Nephron progenitor cell (in vitro differentiated cells): ENCODE measurements at places on chromosomes 5 and 9.

- peaks cover 100% of the 10 kb centered on the region for H3K27me3 ChIP-seq
- peaks cover 52% of the 10 kb centered on the region for H3K4me1 ChIP-seq
- H3K36me3 ChIP-seq = no peaks in the 10 kb centered on the region
- no peak overlapping the region for H3K27ac ChIP-seq
- DNase-seq = peak; percentile 45
Measured at GRCh38 chr9:77019926-77020412, 514 bp downstream of the FOXB2 start.

GRCh38 chr9:123063896-123064295 is 30.4 kb downstream of the GPR21 start:
- H3K27ac ChIP-seq = peak overlapping the region; percentile 40
- no peaks in the 10 kb centered on the region for H3K27me3 ChIP-seq
- no peaks in the 10 kb centered on the region for H3K4me1 ChIP-seq
- H3K36me3 ChIP-seq = peaks cover 42% of the 10 kb centered on the region

DNA sequence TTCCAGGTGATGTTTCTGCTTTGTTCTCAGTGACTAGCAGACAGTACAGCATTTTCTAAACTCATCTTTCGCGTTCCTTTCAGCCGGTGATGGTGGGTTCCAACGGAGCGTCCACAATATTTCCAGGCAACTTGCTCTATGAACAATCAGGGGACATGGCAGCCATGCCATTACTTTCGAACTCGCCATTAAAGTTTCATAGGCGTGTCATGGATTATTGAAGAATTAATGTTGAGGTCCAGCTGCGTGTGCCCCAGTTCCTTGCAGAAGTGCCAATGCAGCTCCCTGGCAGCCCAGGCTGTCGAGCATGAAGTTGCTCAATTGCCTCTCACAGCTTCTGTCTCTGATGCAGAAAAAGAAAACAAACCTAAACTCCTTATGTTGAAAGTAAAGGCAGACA is 262.2 kb downstream of the IRX2 start:
- no peaks in the 10 kb centered on the region for H3K4me1 ChIP-seq
- no peak for DNase-seq
- H3K4me3 ChIP-seq = no peak overlapping the region
- peaks cover 17% of the 10 kb centered on the region for H3K27me3 ChIP-seq
- no peaks in the 10 kb centered on the region for H3K36me3 ChIP-seq

DNA sequence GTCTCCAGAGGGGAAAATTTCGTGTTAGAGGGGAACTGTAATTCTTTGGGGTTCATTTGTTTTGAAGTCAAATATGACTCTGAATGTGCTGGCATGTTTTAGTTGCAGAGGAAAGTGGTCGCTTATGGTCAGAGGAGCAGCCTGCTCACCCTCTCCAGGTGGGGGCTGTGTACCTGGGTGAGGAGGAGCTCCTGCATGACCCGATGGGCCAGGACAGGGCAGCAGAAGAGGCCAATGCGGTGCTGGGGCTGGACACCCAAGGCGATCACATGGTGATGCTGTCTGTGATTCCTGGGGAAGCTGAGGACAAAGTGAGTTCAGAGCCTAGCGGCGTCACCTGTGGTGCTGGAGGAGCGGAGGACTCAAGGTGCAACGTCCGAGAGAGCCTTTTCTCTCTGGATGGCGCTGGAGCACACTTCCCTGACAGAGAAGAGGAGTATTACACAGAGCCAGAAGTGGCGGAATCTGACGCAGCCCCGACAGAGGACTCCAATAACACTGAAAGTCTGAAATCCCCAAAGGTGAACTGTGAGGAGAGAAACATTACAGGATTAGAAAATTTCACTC is 13.5 kb downstream of the TXNDC15 start:
- H3K27me3 ChIP-seq = peaks cover 3% of the 10 kb centered on the region
- DNase-seq = no peak
- peaks cover 56% of the 10 kb centered on the region for H3K36me3 ChIP-seq
- no peak overlapping the region for H3K27ac ChIP-seq

GRCh38 chr5:68288707-68289134 is 73.2 kb downstream of the PIK3R1 start:
- peaks cover 61% of the 10 kb centered on the region for H3K4me1 ChIP-seq
- peak overlapping the region; percentile 93 for H3K27ac ChIP-seq
- H3K36me3 ChIP-seq = peaks cover 14% of the 10 kb centered on the region
- peak overlapping the region; percentile 87 for H3K4me3 ChIP-seq
- no peak for DNase-seq
- H3K27me3 ChIP-seq = no peaks in the 10 kb centered on the region

DNA sequence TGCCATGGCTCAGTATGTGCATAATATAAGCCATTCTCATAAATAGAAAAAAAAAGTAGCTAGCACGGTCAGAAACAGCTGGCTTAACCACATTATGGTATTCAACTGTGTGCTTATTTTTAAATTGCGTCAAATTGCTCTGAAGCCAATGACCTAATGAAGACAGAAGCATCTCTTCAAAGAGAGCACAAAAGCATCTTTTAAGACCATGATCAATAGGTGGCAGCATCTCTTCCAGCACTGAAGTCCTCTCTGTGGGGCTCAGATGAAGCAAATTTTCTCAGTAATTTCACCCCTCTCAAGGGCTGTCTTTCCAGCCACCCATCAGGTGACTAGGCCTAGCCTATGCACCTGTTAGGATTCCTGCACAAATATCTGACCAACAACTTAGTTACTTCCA is 251.4 kb downstream of the GLIS3 start:
- no peak for DNase-seq
- H3K36me3 ChIP-seq = peaks cover 5% of the 10 kb centered on the region
- H3K27ac ChIP-seq = no peak overlapping the region
- H3K4me3 ChIP-seq = no peak overlapping the region
- no peaks in the 10 kb centered on the region for H3K27me3 ChIP-seq

- no peak overlapping the region for H3K4me3 ChIP-seq
- H3K36me3 ChIP-seq = no peaks in the 10 kb centered on the region
- H3K4me1 ChIP-seq = peaks cover 5% of the 10 kb centered on the region
- H3K27me3 ChIP-seq = no peaks in the 10 kb centered on the region
Measured at GRCh38 chr5:89275066-89275855, 392.3 kb upstream of the MEF2C start.

- H3K4me1 ChIP-seq = peaks cover 6% of the 10 kb centered on the region
- no peak overlapping the region for H3K27ac ChIP-seq
- peak; percentile 79 for DNase-seq
- H3K4me3 ChIP-seq = peak overlapping the region; percentile 42
- H3K27me3 ChIP-seq = peaks cover 44% of the 10 kb centered on the region
- peaks cover 18% of the 10 kb centered on the region for H3K36me3 ChIP-seq
Measured at GRCh38 chr9:133429641-133430161, 7.5 kb downstream of the ADAMTS13 start.

GRCh38 chr5:159316519-159317383 is 13.5 kb downstream of the IL12B start:
- no peaks in the 10 kb centered on the region for H3K4me1 ChIP-seq
- DNase-seq = peak; percentile 26
- no peak overlapping the region for H3K4me3 ChIP-seq
- peaks cover 19% of the 10 kb centered on the region for H3K27me3 ChIP-seq
- H3K36me3 ChIP-seq = no peaks in the 10 kb centered on the region
- no peak overlapping the region for H3K27ac ChIP-seq

DNA sequence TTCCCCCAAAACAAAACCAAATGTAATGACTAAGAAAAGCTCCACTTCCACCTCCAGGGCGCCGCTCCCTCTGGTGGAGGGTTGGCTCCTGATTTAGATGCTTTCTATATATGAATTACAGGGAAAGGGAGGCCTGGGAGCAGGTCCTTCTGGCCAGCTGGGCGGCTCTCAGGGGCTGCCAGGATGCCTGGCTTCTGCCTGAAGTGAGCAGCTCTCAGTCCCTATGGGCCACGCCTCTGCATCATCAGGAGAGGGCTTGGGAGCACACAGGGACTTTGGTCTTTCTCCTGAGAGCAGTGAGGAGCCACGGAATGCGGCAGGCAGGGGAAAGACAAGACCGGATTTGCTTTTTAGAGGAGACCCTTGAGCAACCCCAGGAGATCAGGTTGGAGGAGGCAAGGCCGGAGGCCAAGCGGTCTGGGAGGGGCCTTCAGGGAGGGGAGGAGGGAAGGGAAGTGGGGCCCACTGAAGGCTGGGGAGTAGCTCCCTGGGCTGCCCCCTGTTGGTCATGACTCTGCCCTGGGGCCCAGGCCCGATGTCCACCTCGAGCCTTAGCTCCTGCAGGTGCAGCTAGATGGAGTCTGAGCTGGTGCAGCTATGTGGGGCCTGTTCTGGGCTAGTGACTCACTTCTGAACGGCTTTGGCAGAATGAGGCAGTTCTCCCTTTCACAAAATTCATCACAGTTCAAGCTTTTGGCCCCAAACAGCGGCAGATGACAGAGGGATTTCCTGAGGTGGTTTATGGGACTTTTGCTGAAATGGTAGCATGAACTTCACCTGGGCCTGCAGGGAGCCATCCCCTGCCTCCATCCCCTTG is 11.3 kb upstream of the GRHPR start:
- DNase-seq = no peak
- H3K4me1 ChIP-seq = peaks cover 36% of the 10 kb centered on the region
- peaks cover 7% of the 10 kb centered on the region for H3K27me3 ChIP-seq
- H3K4me3 ChIP-seq = no peak overlapping the region

DNA sequence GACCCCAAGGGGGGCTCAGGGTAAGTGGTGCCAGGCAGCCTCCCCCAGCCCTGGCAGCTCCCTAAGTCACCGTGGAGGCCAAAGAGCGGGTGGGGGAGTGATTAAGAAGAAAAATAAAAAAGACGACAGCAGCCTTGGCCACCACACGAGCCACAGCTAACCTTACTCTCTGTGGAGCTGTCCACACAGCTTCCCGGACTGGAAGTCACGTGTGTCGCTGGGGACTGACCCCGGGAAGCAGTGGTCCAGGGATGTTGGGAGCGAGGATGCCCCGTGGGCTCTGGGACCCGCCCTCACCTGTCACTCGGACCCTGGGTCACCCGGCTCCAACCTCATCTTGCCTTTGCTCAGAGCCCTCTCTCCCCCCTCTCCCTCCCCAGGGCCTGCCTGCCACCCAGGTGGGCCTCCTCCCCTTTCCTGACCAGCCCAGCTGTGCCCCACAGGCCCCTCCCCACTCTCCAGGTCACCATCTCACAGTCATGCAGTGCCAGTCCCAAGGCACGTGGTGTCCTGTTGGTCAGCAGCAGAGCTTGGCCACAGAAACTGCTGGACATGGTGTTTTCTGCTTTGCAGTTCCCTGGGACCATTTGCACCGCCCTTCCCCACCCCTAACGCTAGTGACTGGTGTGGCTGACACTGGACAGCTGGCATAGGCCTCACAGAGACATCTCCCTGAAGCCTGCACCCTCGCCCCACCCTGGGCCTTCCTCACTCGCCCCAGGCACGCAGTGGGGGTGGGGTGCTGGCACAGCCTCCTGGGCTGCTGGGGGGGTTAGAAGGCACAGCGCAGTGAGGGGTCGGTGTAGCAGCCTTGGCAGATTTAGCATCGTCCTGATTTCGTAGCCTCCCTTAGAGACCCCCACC is 9.8 kb upstream of the EXOC3 start:
- H3K36me3 ChIP-seq = no peaks in the 10 kb centered on the region
- no peak overlapping the region for H3K4me3 ChIP-seq
- no peak for DNase-seq
- H3K27me3 ChIP-seq = peaks cover 29% of the 10 kb centered on the region
- peaks cover 3% of the 10 kb centered on the region for H3K4me1 ChIP-seq

DNA sequence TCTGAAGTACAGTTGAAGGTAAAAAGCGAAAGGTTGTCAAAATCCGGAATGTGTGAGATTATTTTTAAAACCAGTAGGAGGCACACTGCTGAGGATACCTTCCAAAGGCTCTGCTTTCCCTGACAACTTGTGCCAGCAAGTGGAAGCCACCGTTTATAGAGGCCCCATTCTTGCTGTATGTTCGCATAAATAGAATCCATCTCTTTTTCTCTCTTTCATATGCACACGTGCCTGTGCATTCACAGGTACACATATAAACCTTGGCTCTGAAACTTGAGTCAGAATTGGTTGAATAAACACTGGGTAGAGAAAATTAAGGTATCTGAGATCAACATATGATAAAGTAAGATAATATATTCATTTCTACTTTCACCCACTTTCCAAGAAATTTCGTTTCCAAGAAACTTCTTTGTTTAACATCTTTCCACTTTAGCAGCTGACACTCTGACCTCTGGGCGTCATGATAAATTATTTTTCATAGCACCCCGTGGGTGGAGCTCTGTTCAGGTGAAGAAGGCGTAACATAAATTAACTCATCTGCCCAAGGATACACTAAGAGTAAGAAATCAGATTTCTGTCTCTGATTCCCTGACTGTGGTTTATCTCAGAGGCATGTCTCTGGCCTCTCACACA is 63.7 kb upstream of the RICTOR start:
- no peaks in the 10 kb centered on the region for H3K4me1 ChIP-seq
- H3K4me3 ChIP-seq = no peak overlapping the region
- no peak for DNase-seq
- H3K27me3 ChIP-seq = no peaks in the 10 kb centered on the region
- H3K27ac ChIP-seq = no peak overlapping the region
- no peaks in the 10 kb centered on the region for H3K36me3 ChIP-seq

- H3K27ac ChIP-seq = no peak overlapping the region
- H3K27me3 ChIP-seq = peaks cover 5% of the 10 kb centered on the region
- peaks cover 38% of the 10 kb centered on the region for H3K4me1 ChIP-seq
- no peak overlapping the region for H3K4me3 ChIP-seq
- peak; percentile 23 for DNase-seq
Measured at GRCh38 chr5:6837519-6838110, 124.4 kb downstream of the TENT4A start.
